ENCODE measurements at places on chromosomes 2 and 18. TPM values are rescaled to one million over a fixed set of nuclear protein-coding genes. Genes with fewer than 3 reads are reported as not detected.

ANKRD23 gene
- polyA plus RNA-seq = 5.7 TPM

ARHGAP15 gene
- 4.5 TPM for polyA plus RNA-seq

NCOA1 gene
- 42.1 TPM for polyA plus RNA-seq

REG1A gene
- polyA plus RNA-seq = not detected

SH2D6 gene
- 1.1 TPM for polyA plus RNA-seq

SLC9A2 gene
- 5.3 TPM for polyA plus RNA-seq

POTEC gene
- 0.09 TPM for polyA plus RNA-seq

TIGD1 gene
- polyA plus RNA-seq = 11.8 TPM

RNF152 gene
- 6.2 TPM for polyA plus RNA-seq

ALK gene
- 0.36 TPM for polyA plus RNA-seq

CHMP3 gene
- polyA plus RNA-seq = 146 TPM

ATG16L1 gene
- polyA plus RNA-seq = 20.6 TPM

ADGRF3 gene
- polyA plus RNA-seq = 3.7 TPM

CYS1 gene
- polyA plus RNA-seq = 116 TPM

NEDD4L gene
- polyA plus RNA-seq = 179 TPM

ZBTB7C gene
- polyA plus RNA-seq = 16.7 TPM

MAL gene
- 306 TPM for polyA plus RNA-seq

SLC23A3 gene
- 29.0 TPM for polyA plus RNA-seq

FAM136A gene
- polyA plus RNA-seq = 72.8 TPM

GDF7 gene
- polyA plus RNA-seq = 2.7 TPM

FZD7 gene
- 65.9 TPM for polyA plus RNA-seq

PMS1 gene
- polyA plus RNA-seq = 31.7 TPM

IMPACT gene
- polyA plus RNA-seq = 52.9 TPM

SESTD1 gene
- 65.1 TPM for polyA plus RNA-seq

NDUFB3 gene
- polyA plus RNA-seq = 106 TPM

UGT1A4 gene
- not detected for polyA plus RNA-seq

RTN4 gene
- 369 TPM for polyA plus RNA-seq

MGAT4A gene
- polyA plus RNA-seq = 28.8 TPM

CLEC4F gene
- 0.09 TPM for polyA plus RNA-seq

COLEC11 gene
- polyA plus RNA-seq = 6.5 TPM

SLC11A1 gene
- polyA plus RNA-seq = 0.99 TPM

DNER gene
- polyA plus RNA-seq = 58.5 TPM

CREG2 gene
- 0.55 TPM for polyA plus RNA-seq

ACMSD gene
- 40.8 TPM for polyA plus RNA-seq

SUPT7L gene
- 57.2 TPM for polyA plus RNA-seq

TUBA4A gene
- 32.9 TPM for polyA plus RNA-seq

SCN7A gene
- polyA plus RNA-seq = 9.0 TPM

CAPN14 gene
- 0.18 TPM for polyA plus RNA-seq

SOS1 gene
- polyA plus RNA-seq = 52.2 TPM

Data from renal pelvis (tissue), 12 donors.